Mesendoderm (in vitro differentiated cells): ENCODE measurements at places on chromosomes 6 and 20.

DNA sequence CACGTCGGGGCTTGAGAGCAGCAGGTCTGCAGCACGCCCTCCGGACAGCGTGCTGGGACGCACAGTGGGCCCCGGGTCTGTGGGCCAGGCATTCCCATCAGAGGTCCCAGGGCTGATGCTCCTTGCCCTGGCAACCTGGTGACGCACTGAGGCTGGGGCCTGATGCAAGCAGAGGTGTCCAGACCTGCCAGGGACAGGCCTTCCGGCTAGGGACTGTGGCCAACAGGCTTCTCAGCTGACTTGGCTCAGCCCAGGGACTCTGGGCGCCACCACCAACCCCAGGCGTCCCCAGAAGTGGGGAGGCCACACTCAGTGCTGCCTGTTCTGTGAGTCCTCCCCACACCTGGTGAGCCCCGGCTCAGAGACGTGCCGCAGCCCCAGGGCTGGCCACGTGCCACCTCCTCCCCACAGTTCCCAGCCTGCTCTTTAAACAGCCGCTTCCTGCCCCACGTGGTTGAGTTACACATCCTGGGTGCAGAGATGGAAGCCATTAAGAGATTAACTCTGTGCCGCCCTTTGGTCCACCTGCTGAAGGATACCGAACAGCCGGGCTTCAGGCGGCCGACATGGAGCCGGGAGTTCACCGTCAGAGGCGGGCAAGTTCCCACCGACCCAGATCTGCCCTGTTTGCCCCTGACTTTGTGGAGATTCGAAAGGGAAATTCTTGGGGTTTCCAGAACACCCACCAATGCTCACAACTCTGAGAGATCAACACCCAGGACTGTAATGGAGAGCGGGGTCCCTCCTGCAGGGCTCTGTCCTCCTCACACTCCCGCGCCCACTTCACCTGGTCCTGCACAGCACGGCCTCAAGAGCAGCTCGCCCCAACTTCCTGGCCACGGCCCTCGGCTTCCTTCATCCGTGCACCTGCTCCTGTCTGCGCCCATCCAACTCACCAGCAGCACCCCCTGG lies 37.6 kb upstream of the ZBP1 start:
- no peak for DNase-seq

DNA sequence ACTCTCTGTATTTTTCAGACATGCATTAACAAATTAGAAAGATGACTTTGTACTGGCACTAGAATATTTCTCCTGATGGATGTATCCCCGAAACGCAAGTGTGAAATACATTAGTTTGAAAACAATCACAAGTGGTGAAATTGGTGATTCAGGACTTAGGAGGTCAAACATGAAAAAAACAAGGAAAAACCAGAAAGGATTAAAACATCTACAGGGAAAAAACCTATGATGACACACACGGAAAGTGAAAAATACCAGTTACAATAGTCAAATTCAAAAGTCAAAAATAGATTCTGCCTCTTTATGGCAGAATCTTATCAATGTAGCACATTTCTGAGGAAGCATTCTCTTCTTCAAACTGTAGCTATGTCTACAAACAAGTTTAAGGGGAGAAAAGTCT lies 129.0 kb upstream of the SGK1 start:
- DNase-seq, result no peak

DNA sequence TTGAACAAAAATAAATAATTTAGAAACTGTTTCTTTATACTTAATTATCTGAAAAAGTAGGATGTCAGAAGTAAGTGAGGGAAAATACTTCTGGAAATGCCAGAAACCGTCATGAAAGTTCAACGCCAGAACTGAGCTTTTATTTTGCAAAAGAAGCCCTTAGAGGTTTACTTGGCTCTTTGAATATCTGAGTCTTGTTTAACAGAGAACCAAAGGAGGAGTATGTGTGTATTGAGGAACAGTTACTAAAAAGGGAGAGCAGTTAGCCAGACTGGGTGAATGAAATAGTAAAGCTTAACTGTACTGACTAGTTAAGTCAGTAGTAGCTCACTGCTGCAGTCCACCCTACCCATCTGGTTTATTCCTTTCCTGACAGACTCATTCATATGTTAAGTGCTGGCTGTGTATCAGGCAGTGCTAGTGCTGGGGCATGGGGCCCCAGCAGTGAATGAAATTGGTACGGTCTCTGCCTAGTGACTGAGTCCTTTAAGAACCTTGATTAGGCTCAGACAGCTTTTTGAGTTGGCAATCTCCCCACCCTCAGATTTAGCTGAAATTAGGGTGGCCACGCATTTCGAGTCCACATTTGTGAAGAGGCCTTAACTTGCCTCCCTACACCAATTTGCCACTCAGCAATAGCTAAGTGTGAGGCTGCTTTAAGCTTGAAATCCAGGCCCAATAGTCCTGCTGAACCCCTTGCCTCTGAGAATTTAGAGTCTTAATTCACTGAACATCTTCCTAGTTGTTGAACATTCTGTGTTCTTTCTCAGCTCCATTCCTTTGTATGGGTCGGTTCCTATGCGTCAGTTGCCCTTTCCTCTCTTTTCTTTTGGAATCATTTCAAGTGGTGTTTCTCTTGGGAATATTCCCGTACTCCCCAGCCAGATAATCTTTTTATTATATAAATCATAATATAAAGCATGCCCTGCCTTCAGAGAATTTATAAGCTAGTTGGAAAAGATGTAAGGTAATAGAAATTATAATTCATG lies 20.2 kb downstream of the MAP3K4 start:
- peak; percentile 87 for DNase-seq

GRCh38 chr6:147716434-147716833 lies 207.9 kb downstream of the SAMD5 start:
- no peak for DNase-seq

DNA sequence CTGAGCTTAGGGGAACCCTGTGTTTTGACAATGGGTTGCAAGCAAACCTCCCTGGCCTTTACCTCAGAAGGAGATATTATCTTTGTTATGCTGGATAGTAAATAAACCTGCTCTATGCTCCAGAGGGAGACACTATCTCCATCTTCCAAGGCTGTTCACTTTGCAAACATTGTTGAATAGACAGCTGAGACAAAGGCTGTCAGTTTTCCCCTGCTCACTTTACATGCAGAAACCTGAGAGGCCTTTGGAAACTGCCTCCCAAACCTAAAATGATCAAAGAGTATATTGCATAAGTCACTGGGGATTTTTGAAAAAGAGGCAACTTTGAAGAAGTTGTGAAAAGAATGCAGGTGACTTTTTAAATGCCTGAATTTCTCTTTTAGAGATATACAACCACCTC lies 61.6 kb downstream of the MRAP2 start:
- no peak for DNase-seq

GRCh38 chr6:25006565-25007001 lies 70.8 kb upstream of the RIPOR2 start:
- no peak for DNase-seq

GRCh38 chr6:113489952-113490746 lies 367.0 kb upstream of the MARCKS start:
- no peak for DNase-seq

DNA sequence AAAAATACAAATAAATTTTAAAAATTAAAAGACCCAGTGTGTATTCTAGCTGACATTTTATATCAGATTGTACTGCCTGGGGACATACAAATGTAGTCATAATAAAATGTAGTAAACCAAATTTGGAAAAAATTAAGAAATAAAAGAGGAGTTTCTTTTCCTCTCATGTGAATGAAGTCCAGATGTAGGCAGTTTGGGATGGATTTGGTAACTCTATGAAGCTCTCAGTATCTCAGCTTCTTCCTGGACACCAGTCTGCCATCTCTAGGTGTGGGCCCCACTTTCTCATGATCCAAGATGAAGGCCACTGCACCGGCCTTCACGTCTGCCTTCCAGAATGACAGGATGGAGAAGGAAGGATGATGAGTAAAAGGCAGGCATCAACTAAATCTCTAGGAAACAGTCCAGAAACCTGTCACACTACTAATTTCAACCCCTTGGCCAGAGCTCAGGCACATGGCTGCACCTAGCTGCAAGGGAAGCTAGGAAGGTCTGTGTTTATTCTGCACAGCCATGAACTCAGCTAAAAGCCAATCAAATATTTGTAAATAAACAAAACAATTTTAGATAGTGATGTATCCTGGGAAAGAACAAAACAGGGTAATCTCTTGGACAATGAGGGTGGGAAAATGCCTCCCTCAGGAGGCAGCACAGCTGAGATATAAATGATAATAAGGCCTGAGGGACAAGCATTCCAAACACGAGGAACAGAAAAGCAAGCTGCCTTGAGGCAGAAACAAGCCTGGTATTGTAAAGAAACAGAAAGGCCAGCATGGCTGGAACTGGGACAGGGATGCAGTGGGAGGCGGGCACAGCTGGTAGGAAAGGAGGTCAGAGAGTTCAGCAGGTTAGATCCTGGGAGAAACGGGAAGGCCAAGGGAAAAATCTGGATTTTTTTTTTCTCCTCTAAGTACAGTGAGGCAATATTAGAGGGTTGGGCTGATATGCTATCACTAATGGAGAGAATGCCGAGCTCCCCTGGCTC lies 88.5 kb upstream of the PTPN1 start:
- no peak for DNase-seq

- peak; percentile 91 for DNase-seq
Observed at GRCh38 chr20:58482416-58482815, 32.8 kb downstream of the APCDD1L start.

GRCh38 chr6:111922454-111923297 lies 49.4 kb upstream of the FYN start:
- DNase-seq, result peak; percentile 27

GRCh38 chr6:101413773-101414172 lies 20.3 kb downstream of the GRIK2 start:
- no peak for DNase-seq

DNA sequence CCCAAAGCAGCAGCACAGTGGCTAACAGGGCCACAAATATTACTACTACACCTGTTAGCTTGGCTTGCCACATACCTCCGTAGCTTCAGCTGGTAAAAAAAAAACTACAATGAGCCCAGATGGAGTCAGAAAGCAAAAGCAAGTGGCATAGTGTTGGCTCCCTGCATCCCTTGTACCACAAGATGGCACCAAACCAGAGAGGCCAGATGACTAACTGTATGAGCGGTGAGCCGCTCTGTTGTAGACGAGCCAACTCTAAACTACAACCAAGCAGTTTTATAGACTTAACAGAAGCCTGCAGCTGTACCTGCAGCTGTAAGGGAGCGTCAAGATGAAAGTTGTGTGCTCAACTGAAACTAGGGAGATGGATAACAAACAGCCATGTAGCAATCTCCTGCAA lies 84.5 kb upstream of the MCHR2 start:
- peak; percentile 70 for DNase-seq

- DNase-seq, result peak; percentile 92
Observed at GRCh38 chr20:34874094-34874654, 1.5 kb upstream of the GGT7 start.

GRCh38 chr6:24699521-24700359 lies 19.2 kb downstream of the C6orf62 start:
- no peak for DNase-seq

DNA sequence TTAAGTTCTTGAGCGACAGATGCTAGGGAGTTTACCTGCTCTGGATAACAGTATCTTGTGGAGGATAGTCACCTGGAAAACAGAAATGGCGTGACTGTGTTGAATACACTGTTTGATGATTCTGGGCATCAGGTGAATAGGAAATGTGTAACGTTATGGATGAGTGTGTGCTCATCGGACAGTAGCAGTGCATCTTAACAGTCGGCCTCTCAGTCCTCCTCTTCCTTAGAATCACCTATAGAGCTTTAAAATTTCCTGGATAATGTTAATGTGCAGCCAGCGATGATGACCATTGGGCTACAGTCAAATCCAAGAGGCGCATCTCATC lies 217.7 kb downstream of the OR2B2 start:
- DNase-seq, result no peak

GRCh38 chr20:1267161-1267560 lies 1.1 kb downstream of the SNPH start:
- no peak for DNase-seq

GRCh38 chr20:2798814-2799213 lies 1.6 kb downstream of the CPXM1 start:
- DNase-seq, result peak; percentile 84

GRCh38 chr6:156336733-156337132 lies 440.4 kb upstream of the ARID1B start:
- no peak for DNase-seq

- DNase-seq, result peak; percentile 58
Observed at GRCh38 chr6:3247255-3248146, 11.2 kb upstream of the PSMG4 start.

DNA sequence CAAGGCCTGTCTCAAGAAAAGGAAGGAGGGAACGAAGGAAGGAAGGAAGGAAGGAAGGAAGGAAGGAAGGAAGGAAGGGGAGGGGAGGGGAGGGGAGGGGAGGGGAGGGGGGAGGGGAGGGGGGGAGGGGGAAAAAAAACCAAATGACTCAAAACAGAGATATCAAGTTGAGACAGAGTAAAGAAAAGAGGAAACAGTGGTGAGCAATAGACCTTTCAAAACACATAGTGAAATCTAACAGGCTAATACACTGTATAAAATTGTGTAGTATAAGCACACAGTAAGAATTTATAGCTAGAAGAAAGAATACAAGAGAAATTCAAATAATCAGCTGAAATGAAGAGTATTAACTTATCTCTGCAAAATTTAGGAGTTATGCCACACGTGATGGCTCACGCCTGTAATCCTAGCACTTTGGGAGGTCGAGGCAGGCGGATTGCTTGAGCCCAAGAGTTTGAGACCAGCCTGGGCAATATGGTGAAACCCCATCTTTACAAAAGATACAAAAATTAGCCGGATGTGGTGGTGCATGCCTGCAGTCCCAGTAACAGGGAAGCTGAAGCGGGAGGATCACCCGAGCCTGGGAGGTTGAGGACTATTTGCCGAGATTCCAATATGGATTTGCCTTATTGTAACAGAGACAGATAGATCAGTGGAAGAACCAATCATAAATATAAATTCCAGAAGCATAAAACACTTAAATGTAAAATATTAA lies 123.2 kb downstream of the PRND start:
- DNase-seq, result no peak

DNA sequence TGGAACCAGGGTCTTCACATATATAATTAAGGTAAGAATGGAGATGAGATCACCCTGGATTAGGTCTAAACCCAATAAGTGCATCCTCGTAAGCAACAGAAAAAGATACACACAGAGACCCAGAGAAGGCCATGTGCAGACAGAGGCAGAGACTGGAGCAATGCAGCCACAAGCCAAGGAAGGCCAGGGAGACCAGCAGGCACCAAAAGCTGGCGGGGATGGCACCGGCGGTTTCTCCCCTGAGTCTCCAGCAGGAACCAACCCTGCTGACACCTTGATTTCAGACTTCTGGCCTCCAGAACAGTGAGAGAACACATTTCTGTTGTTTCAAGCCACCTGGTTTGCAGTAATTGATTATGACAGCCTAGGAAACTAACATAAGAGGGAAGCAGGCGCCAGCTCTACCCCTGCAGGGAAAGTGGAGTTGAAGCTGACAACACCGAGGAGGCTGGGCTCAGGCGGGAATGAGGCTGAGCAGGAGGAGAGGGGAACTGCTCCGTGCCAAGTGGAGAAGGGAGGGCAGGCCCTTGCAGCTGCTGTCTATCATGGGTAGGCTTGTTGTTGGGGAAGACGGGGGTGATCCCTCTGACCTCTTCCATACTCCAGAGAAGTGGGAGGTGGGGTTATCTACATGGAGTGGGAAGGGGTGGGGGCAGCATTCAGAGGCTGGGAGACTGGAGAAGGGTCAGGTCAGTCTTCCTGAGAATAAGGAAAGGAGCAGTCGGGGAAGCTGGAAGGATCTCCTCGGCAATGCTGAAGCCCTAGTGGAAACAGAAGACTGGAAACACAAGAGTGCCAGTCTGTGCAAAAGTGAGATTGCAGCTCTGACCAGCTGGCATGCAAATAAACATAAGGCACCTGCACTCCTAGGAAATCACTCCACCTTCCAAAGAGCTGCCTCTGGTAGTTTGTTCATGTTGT lies 72.7 kb downstream of the NFATC2 start:
- no peak for DNase-seq
